DMS153 (cell line): ENCODE measurements at places on chromosomes 5 and 9.
A peak's percentile ranks its signal among the peaks of the same experiment; 100 is the strongest.

- peak; percentile 38 for DNase-seq
Observed at GRCh38 chr5:141866096-141866495, 12.1 kb downstream of the PCDH1 start.

DNA sequence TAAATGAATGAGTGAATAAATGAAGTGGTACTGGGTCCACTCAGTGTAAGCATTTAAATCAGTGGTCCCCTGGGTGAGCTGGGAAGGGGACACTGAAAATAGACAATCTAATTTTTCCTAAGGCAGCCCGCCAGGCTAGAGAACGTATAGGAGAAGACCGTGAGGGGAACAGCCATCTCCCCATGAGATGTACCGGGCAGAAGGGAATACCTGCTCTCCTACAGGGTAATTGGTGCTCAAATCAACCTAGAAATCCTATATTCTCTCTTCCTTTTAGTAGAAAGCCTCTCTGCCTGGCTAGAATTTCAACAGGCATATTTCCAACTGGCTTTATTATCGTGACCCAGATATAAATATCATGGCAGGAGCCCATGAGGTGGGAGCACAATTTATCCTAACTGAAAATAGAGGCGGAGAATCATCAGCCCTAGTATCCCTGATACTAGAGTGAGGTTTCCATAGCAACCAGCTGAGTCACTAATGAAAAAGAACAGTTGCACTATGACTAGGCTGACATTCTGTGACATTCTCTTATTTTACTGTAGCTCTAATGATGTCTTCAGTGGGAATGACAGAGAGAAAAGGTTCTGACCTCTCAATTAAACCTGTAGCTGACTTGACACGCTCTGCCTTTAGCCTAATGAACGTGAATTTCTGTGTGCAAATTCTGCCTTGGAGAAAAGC is 96.5 kb upstream of the CAST start:
- DNase-seq, result no peak

DNA sequence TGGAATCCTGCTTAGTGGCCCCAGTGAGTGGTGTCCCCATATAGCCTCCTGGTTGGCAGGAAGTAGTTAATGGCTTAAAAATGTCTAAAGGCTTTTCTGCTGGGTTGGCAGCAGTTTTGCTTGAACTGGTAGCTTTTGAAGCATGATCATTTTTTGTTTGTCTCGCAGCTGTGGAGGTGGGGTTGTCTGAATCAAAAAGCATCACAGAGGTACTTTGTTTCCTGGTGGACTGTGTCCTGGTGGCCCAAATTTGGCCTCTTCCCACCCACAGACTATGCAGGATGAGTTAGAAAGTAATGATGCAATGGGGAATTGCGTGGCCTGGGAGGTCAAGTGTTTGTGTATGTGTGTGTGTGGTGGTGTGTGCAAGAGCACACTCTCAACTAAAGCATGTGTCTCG is 322.7 kb downstream of the ARHGEF28 start:
- no peak for DNase-seq

DNA sequence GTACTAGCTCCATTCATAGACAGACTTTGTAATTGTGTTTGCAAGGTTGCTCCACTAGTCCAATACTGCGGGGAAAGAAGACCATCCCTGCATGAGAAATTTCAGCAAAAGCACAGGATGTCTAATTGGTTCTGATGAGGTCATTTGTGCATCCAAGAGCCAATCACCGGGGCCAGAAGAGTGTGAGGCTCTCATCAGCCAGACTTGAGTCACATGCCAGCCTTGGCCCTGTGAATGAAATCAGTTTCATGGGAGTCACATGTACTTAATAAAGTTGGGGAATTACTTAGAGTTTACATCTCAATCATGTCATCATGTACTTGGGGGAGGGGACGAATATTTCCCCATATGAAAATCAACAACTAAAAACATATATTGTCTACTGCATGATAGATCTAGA is 1236.0 kb downstream of the MAT2B start:
- DNase-seq, result no peak

GRCh38 chr9:17735859-17736258 is 157.0 kb downstream of the SH3GL2 start:
- no peak for DNase-seq
